ENCODE measurements at places on chromosomes 2 and 18.

DNA sequence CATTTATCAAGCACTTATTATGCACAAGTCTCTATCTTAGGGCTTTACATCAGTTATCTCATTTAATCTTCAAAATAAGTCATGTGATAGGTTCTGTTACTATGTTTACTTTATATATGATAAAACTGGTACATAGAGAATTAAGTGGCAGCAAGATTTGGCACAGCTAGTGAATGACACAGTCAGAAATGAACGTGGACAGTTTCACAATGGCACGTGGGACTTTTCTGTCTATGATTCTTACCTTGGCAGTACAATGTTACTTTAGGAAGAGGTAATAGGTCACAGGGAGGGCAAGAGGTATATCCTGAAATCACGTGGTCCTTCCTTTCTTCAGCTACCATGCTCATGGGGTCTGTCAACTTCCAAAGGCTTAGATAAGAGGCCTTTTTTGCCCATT lies 53.4 kb downstream of the SLC4A10 start:
- DNase-seq = no peak

DNA sequence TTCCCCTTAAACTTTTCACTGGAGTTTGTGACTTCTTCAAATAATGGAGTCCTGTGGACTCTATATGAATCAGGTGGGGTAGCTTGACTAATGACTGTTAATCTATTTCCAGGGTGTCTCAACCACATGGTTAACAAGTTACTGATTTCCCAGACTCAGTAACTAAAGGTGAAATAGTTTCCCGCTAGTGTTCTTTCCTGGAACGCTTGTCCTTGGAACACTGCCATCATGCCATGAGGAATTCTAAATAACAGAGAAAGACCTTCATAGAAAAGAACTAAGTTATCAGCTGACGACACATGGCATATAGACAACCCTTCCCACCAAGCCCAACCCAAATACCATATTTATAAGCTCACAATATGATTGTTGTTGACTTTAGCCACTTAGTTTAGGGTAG lies 1027.9 kb upstream of the FAM98A start:
- DNase-seq = no peak

DNA sequence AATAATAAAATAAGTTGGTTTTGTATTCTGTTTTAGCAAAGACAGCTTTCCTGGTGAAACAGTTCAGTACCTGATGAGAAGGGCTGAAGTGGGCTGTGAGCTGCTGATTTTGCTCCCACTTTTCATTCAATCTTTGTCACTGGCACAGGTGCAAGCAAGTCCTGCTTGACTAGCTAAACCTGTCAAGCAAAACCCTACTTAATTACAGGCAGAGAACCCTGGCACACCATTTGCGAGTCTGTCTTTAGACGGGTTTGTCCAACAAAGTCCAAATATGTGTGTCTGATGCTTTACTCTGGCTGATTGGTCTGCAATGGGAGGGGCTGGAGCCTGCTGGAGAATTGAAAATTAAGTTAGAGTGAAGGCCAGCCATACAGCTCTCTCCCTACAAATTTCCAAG lies 267.2 kb downstream of the EPHA4 start:
- DNase-seq = no peak

GRCh38 chr2:240958366-240959213 lies 39.8 kb upstream of the SNED1 start:
- no peak for DNase-seq

- no peak for DNase-seq
Measured at GRCh38 chr2:201072201-201072530, 365 bp downstream of the NDUFB3 start.

GRCh38 chr18:54801374-54801773 lies 26.9 kb upstream of the RAB27B start:
- no peak for DNase-seq

DNA sequence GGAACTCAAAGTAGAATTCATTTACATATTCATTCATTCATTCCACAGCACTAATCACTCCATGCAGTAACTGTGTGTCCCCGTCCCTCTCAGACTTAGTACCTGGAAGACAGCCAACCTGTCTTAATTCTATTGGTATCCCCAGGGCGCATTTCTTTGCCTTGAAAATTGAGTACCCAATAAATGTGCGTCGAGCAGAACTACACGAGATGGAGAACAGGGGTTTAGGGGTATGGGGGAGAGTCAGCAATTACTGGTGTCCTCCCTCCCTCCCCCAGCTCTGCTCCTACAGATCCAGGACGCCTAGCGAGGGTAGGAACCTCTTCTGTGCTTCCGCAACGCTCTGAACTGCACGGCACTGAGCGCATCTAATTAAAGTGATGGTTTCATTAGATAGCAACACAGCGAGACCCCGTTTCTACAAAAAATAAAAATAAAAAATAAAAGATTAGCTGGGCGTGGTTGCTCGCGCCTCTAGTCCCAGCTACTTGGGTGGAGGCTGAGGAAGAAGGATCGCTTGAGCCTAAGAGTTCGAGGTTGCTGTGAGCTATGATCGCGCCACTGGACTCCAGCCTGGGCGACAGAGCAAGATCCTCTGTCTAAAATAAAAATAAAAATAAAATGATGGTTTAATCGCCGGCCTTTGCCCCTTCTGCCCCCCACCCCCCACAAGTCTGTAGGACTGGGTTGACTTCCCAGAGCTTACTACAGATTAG lies 614 bp upstream of the FKBP1B start:
- DNase-seq = no peak

GRCh38 chr2:72109291-72109690 lies 38.4 kb downstream of the CYP26B1 start:
- DNase-seq = no peak

GRCh38 chr18:48452861-48453323 lies 43.7 kb upstream of the ZBTB7C start:
- DNase-seq = no peak

DNA sequence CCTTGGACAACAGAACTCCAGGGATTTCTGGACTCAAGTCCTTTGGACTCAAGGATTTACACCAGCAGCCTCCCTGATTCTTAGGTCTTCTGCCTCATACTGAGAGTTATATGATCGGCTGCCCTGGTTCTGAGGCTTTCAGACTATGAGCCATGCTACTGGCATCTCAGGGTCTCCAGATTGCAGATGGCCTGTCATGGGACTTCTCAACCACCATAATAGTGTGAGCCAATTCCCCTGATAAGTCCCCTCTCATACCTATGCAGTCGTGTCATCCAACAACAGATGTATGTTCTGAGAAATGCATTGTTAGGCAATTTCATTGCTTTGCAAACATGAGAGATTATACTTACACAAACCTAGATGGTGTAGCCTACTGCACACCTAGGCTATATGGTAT lies 61.4 kb upstream of the MSTN start:
- DNase-seq = no peak

DNA sequence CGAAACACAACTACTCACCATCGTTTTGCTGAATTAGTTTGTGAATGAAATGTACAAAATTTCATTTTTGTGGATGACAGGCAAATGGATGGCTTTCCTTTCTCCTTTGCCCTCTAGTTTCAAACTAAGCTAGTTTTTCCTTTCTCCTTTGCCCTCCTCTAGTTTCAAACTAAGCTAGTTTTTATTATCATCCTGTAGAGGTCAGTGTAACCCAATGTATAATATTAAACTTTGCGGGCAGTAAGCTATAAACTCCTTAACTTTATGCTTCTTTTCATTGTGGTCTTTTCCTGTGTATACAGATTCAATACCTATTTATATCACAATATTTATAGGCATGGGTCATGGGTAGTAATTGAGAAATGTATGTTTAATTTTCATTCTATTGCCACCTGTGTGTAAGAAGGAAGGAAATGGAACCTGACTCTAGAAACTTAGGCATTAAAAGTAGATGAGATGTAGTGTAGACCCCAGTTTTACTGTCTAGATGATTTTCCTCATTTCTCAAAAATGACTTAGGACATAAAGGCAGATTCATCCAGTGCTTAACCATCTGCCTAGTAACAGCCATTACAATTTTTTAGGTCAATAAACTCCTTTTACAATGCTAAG lies 58.1 kb downstream of the MAP3K19 start:
- no peak for DNase-seq

DNA sequence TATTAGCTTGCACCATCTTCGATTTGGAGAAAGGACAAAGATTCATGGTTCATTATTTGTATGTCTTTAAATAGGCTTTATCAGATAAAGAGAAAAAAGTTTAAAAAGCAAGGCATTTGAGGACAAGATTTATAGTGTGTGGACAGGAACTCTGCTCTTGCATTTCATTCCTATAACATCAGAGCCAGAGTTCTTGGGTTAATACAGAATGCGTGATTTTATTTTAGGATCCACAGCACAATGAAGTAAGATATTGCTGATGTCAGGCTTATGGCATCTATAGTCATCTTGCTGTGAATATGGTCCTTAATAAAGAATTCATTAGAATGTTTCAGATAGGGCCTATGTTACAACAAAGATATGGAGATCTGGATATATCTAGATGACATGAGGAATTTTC lies 19.7 kb downstream of the RASGRP3 start:
- no peak for DNase-seq

- no peak for DNase-seq
Measured at GRCh38 chr2:160224507-160224906, 24.4 kb upstream of the ITGB6 start.

DNA sequence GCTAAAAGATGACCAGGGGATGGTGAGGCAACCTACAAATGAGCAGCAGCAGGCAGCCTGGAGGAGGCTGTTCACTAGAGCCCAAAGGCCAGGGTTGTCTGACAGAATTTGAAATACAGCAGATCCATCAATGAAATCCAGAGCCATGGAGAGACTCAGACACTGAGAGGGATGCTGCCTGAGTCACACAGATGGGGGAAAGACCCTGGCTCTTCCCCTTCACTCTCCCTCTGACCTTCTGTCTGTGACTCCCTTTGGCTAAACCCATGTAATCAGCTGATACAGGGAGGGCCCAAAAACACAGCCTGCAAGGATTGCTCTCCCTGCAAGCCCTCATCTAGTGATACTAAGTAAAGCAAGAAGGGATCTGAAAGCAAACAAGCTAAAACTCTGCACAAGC lies 166.5 kb upstream of the SPOPL start:
- DNase-seq = no peak

- DNase-seq = no peak
Measured at GRCh38 chr18:48140731-48141130, 210.3 kb upstream of the SMAD2 start.

DNA sequence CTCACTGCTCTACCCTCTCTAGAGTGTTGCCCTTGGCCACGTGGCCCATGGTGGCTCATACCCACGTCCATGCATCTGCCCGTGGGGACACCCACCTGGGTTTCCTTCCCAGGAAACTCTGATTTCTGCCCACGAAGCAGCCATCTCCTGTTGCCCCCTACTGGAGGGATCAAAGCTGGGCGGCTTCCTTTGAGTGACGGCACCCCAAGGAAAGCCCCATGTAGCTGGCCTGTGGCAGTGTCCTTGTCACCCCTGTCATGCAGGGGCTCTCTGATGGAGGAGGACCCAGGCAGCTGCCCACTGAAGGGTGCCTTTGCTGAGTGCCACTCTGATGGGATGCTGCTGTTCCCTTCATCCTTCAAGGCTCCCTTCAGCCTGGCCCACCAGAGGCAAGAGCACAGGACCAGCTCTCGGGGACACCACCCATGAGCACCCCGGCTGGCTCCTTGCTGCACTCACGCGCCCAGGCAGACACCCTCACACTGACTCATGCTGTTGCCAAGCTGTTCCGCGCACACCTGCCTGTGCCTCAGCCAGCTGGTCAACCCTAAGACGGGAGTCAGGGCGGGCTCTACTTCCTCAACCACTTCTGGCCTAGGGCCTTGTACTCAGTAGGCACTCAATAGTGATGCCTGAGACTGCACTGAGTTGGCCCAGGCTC lies 101.1 kb downstream of the CTIF start:
- DNase-seq = no peak

- no peak for DNase-seq
Measured at GRCh38 chr2:222108957-222109585, 189.7 kb downstream of the PAX3 start.

- DNase-seq = no peak
Measured at GRCh38 chr2:188576006-188576405, 284.3 kb downstream of the GULP1 start.

GRCh38 chr2:64214281-64215115 lies 70.3 kb upstream of the PELI1 start:
- DNase-seq = no peak

DNA sequence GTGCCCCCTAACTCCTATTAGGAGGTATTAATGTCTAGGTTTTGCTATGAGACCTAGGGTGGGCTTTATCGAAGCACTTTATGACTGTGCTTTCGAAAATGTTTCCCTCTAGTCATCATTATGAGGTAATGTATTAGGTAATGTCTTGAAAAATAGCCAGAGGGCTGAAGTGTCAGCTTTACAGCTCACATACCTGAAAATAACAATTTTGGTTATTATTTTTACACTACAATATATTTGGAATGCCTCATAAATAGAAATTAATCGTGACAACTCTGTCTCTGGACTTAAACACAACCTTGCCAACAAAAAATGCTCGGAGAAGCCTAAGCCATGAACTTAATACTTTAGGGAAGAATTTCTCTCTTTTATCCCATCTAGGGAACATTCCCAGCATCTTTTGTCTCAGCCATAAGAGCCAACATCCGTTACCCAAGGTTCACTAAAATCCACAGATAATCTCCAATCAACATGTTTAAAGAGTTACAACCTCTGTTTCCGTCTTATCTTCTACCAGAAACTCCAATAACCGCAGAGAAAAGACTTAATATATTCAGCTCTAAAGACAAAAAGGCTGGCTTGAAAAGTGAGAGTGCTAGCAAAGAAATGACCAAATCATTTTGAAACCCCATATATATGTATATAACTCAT lies 130.9 kb upstream of the RND3 start:
- DNase-seq = no peak

DNA sequence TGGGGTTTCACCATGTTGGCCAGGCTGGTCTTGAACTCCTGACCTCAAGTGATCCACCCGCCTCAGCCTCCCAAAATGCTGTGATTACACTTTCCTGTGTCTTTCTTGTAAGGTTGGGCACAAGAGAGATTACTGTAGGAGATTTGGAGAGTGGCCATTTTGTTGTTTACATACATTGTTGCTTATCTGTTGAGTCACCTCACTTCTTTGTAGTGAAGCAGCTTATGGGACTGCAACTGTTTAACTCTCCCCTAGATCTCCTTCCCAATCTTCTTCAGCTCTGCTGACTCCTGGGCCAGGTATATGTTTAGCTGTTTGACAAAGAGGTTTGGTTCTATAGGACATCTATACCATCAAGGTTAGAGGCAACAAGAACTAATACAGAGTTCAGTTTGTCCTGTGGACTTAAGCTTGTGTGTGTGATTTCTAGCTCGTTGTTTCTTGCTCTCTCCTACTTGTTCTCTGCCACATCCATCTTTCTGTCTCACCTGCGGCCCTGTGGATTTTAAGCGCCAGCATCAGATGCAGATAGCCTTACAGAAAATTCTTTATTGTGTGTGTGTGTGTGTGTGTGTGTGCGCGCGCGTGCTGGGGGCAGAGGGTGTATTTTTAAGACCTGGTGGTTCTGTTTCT lies 95.4 kb downstream of the HAUS1 start:
- no peak for DNase-seq

DNA sequence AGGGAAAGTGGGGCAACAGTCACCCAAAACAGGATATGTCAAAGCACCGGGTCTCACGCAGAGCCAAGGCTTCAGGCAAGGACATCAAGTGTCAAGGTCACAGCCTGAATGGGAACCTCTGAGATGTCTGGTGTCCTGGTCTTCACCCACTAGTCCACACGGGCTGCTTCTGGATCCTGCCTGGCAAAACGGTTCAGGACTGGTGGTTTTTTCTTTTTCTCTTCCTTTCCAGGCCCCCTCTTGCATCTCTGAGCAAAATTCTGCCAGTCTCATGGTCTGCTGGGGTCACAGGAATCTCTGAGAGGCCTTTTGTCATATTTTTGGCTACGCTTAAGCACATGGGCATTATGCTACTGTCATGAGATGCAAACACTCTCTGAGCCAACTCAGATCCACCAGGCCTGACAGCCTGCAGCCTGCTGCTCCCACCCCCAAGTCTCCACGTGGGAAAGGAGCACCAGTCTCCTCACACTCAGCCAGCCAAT lies 518.2 kb upstream of the ZEB2 start:
- no peak for DNase-seq

Data from stimulated activated CD8-positive, alpha-beta memory T cell treated with anti-CD3 and anti-CD28 coated beads, Interleukin-4, amount 100 ng/mL, for 4 hours (primary cell).